COR-L47 (cell line): ENCODE measurements at places on chromosomes 12 and 14.
A peak's percentile ranks its signal among the peaks of the same experiment; 100 is the strongest.

DNA sequence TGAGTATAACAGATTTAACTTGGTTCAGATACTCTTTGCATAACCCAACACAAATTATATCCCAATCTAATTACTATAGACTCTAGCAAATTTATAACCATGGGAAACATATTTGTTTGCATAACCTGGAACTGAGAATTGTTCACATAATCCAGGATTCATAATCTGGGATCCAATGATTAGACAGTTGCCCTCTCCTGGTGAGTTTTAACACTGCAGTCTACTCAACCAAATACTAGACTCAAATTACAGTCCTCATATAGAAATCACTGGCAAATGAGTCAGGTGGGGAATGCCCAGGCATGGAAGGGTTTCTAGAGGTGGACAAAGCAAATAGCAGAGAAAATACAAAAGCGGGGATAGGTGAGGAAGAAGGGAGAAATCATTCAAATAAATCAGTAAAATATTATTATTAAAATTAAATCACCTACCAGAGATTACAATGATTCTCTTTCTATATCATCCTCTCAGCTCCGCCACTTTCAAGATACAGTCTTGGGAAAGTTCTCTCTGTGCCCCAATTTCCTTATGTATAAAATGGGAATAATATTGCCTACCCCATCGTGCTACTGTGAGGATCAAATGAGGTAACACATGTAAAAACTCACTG is 9.4 kb downstream of the GCH1 start:
- peak; percentile 46 for DNase-seq

- no peak for DNase-seq
These were observed 150.6 kb downstream of the BCL11B start for GRCh38 chr14:99121319-99121875.

DNA sequence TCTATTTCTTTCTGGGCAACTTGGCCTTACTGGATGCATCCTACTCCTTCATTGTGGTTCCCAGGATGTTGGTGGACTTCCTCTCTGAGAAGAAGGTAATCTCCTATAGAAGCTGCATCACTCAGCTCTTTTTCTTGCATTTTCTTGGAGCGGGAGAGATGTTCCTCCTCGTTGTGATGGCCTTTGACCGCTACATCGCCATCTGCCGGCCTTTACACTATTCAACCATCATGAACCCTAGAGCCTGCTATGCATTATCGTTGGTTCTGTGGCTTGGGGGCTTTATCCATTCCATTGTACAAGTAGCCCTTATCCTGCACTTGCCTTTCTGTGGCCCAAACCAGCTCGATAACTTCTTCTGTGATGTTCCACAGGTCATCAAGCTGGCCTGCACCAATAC is 5.3 kb downstream of the OR4N5 start:
- DNase-seq: no peak

- DNase-seq: no peak
These were observed 27.6 kb downstream of the CACNA2D4 start for GRCh38 chr12:1890810-1891209.

- DNase-seq: no peak
These were observed 168.7 kb downstream of the PHLDA1 start for GRCh38 chr12:75862692-75863471.

- DNase-seq: no peak
These were observed 196.1 kb upstream of the CDKN3 start for GRCh38 chr14:54200726-54201125.

- DNase-seq: no peak
These were observed 100.2 kb downstream of the NUMB start for GRCh38 chr14:73358187-73358586.

GRCh38 chr12:123919980-123920360 is 52.7 kb downstream of the CCDC92 start:
- no peak for DNase-seq

- no peak for DNase-seq
These were observed 153.7 kb upstream of the PZP start for GRCh38 chr12:9361879-9362326.

DNA sequence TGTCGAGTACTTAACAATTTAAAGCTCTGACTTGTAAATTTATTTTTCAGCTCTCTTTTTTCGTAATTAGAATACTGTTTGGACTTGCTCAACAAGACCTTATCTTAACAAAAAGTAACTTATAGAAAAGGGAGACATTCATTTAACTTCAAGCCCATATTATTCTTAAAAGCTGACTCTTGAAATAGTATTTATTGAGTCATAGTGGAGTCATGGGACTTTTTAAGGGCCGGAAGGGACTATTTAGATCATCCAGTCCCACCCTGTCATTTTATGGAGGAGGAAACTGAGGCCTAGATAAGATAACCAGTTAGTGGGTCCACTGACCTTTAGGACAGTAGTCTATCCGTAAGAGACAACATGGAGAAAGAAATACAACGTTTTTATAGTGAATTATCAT is 1.5 kb downstream of the RAP1B start:
- no peak for DNase-seq

GRCh38 chr12:22689876-22690275 is 64.9 kb downstream of the ETNK1 start:
- no peak for DNase-seq

- DNase-seq: no peak
These were observed 3.1 kb downstream of the GARIN2 start for GRCh38 chr14:67192366-67192765.

- no peak for DNase-seq
These were observed 174.8 kb upstream of the CDKN3 start for GRCh38 chr14:54221971-54222370.

- DNase-seq: no peak
These were observed 214.5 kb upstream of the DDHD1 start for GRCh38 chr14:53367644-53368026.

- no peak for DNase-seq
These were observed 268.5 kb downstream of the PAWR start for GRCh38 chr12:79422060-79422812.

GRCh38 chr12:38689704-38690103 is 215.7 kb downstream of the CPNE8 start:
- DNase-seq: no peak

DNA sequence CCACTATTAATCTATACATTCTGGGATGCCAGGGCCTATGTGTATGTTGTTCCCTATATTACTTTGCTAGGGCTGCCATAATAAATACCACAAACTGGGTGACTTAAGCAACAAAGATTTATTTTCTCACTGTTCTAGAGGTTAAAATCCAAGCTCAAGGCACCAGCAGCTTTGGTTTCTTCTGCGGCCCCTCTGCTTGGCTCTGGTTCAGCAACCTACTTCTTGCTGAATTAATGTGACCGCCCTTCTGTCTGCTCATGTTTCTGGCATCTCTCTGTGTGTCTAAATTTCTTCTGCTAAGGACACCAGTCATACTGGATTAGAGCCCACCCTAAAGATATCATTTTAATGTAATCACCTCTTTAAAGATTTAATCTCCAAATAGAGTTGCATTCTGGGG is 84.7 kb downstream of the ZNF664 start:
- DNase-seq: no peak

DNA sequence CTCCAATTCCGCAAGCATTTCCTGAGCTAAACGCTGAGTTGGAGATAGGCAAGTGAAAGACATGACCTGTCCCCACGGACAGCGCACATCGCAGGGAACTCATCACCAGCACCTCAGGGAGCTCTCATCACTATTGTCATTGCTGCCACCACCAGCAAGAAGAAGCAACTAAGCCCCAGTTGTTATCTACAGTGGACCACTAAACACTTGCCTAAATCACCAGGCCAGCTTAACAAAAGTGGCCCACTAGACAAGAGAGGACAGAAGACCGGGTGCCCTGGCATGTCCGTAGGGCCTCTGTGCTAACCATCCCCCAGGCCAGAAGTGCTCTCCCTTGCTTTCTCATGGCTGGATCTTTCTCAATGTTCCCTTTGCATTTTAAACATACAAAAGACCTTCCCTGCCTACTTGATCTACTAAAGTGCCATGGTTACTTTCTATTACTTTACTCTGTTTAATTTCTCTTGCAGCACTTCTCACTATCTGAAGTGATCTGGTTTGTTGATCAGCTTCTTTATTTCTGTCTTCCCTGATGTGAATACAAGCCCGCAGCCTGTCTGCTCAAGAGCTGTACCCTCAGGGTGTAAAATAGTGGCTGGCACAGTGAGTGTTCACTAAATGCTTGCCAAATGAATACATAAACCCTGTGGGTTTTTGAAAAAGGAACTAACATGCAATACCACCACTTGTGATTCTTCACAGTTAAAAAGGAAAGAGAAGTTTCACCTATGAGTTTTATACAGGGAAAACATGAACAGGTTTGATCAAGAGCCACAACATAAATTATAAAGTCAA is 60.9 kb upstream of the RFLNA start:
- DNase-seq: no peak

DNA sequence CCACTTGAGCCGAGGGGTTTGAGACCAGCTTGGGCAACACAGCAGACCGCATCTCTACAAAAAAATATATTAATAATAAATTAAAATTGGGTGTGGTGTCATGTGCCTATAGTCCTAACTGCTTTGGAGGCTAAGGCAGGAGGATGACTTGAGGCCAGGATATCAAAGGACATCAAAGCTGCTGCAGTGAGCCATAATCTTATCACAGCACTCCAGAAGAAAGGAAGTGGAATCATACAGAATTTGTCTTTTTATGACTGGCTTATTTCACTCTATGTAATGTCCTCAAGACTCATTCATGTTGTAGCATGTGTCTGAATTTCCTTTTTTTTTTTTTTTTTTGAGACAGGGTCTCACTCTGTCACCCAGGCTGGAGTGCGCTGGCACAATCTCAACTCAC is 43.9 kb upstream of the NUDT4 start:
- no peak for DNase-seq

- DNase-seq: peak; percentile 59
These were observed 161.6 kb upstream of the PWP1 start for GRCh38 chr12:107523775-107524535.

GRCh38 chr12:48938805-48939204 is 13.5 kb upstream of the FKBP11 start:
- no peak for DNase-seq

DNA sequence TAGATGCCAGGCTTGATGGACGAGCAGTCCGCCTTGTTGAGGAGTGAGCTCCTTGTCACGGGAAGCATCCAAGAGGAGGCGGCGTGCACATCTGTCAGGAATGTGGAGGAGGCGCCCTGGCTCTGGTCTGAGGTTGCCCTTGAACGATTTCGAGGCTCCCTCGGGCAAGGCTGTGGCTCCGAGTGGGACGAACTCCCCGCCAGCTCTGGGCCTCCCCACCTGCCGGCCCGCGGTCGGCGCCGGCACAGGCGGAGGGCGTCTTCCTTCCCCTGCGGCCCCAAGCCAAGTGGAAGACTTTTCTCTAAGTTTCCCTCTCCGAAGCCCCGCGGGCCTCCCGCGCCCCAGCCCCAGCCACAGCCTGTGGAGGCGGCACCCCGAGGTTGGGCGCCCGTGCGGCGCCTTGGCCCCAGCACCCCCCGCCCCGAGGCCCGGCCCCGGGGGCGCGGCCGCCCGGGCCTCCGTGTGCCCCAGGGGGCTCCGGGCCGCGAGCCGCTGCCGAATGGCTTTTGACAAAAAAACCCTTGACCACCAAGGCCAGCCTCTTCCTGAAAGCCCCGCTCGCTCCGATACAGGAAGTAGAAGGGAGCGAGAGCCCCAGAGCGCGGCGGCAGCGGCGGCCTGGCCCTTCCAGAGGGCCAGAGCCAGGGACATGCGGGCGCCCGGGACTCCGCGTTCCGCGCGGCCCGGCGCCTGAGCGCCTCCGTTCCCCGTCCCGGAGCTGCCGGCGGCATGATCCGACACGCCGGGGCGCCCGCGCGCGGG is at the start of gene RIN3:
Gene RIN3, plus strand, starts transcription at position 578 of the 762 bp plus-strand sequence. Its CDS starts 152 bp downstream, at position 730.
- no peak for DNase-seq

- no peak for DNase-seq
These were observed 177.0 kb downstream of the ALX1 start for GRCh38 chr12:85457016-85457415.

GRCh38 chr12:47901718-47902093 is 3.1 kb downstream of the VDR start:
- DNase-seq: no peak

DNA sequence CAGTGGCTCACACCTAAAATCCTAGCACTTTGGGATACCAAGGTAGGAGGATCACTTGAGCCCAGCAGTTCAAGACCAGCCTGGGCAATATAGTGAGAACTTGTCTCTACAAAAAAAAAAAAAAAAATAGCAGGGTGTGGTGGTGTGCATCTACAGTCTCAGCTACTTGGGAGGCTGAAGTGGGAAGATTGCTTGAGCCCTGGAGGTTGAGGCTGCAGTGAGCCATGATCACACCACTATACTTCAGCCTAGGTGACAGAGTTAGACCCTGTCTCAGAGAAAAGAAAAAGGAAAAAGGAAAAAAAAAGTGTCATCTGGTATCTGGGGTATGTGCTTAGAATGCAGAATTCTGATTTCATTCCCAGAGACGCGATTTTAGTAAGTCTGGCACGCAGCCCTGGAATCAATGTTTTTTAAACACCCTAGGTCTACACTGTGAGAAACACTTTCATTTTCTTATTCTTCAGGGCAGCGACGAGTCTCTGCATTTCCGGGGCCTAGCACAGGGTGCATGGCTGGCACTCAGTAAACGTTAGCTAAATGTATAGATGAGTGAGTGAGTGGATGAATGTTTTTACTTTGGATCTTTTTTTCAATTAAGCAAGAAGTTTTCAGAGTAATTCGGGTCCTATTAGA is 243.8 kb upstream of the PWP1 start:
- DNase-seq: no peak

GRCh38 chr12:125902991-125903390 is 837.8 kb downstream of the AACS start:
- no peak for DNase-seq

DNA sequence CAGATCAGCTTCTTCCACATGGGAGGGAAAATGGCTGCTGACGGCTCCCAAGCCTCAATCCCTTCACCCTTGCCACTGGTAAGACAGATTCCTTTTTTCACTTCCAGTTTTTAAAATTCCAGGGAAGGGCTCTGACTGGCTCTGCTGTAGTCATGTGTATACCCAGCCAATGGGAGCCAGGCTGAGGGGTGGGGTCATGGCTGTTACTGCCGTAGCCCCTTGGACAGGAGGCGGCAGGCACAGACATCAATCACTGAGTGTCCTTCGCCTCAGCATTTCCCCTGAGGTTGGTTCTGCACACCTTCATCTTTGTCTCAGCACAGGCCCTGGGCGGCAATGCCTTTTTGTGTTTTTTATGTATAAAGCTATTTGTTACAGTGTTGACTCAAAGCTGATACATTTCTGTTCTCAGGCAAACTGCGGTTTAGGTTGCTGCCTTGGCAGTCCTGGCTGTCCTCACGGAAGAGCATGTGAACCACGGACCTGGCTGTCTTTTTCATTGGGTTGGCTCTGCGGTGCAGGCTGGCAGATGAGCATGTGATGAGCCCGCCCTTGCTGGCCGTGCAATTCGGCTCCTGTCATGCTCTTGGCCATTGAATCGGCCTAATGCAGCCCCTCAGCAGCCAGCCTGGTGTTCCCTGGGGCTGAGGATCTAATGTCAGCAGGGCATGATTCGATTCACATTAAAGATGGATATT is 74.3 kb downstream of the PPM1A start:
- DNase-seq: no peak

- DNase-seq: no peak
These were observed 31.2 kb downstream of the TPCN1 start for GRCh38 chr12:113252494-113252893.
